ENCODE measurements at places on chromosomes 3 and 15.
A peak's percentile ranks its signal among the peaks of the same experiment; 100 is the strongest.

- DNase-seq = peak; percentile 5
These were observed 490.9 kb upstream of the CFAP20DC start for GRCh38 chr3:59540696-59541095.

- DNase-seq = no peak
These were observed 48.9 kb upstream of the GMNC start for GRCh38 chr3:190911382-190911781.

DNA sequence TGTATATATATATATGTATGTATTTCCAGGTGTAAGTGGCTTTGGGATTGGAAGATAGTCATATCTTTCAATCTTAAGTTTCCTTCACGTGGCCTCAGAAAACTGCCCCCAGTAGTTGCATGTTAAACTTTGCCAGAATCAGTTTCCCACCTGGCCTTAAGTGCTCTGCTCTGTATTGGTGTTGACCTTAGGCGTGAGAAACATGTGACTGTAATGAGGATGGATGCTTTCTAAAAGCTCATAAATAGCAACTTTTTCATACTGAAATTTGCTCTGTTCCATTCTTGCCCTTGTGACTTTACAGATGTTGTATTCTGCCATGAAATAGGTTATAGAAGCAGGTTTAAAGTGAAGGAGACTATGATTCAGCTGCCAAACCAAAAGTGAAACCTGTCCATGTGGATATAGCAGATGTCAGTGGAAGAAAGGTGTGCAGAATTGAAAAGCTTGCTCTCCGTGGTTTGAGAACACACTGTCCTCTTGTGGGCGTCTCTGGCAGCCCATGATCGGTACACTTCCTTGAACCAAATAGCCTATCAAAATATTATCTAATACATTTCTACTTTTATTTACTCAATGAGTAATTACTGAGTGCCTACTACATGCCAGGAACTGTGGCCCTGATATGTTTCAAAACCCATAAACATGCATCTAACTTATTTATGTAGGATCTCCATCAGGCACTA, 15.8 kb downstream of the SCG5 start:
- no peak for DNase-seq

DNA sequence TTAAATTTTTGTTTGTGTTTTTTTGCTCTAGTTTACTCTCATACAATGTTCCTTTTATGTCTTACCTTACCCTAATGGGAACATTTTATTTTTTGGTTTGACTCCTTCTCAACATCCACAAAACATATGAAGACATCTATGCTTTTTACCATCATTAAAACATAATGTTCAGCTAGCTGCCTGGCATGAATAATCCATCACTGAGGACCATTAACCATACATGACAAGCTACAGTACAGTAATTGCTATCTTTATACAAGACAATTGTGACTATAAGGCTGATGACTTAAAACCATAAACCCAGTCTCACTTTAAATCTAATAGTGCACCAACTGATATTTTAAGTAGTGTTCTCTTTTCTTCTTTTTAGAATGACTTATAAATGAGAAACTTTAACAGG, 13.7 kb downstream of the SERPINI1 start:
- no peak for DNase-seq

DNA sequence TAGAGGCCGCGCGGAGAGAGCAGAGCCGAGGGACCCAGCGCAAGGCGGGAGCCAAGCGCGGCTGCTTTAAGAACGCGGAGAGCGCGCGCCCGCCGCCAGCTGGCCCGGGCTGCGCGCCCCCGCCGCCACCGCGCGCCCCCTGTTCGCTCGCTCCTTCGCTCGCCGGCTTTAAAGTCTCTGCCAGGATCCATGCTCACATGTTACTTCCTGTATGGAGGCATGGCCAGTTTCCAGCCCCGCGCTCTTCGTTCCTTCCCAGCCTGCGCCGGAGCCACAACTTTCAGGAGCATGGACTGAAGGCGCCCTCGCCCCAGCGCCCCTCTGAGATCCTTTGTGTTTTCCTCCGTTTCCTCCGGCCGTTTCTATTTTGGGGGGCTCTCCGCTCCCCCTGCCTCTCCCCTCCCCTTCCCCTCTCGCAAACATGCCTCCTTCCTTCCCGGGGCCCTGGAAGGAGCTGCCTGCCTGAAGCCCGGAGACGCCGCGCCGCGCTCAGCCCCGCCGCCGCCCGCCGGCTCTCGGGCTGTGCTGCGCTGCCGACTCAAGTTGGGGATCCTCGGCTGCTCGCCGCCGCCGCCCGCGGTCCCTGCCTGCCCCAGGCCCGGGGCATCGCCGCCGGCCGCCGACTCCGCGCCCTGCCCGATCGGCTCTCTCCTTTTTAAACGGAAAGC, at the start of gene PTPRG:
PTPRG (plus strand) TSS at position 198 of the 668 bp plus-strand sequence. CDS start 717 bp downstream, outside the sequence.
- no peak for DNase-seq

DNA sequence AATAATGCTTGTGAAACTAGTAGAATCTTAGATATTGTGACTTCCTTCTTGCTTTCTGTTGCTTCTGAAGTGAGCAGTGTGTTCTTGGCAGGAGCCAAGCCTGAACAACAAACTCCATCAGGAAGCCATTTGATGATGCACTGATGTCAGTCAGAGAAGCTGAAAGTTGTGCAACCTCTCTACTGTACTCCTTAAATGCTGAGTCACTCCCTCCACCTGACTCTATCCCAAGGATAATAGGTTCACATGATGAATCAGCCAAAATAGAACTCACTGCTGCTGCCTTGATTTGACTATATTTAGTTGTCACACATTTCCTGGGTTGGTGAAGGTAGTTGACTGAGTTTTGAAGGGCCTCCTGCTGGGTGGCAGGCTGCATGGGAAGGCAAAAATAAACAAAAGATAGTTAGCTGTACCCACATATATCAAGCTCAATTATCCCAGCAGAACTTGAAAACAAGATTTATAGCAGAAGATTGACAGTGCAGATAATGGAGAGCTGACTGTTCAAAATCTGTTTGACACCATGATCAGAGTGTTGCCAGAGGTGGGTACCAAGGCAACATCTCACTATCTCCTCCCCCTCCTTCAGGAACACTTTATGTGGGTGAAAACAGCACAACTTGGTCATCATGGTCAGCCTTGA, 328.4 kb upstream of the DPH6 start:
- DNase-seq = no peak

GRCh38 chr3:109154979-109155378, 18.5 kb downstream of the C3orf85 start:
- DNase-seq = no peak

DNA sequence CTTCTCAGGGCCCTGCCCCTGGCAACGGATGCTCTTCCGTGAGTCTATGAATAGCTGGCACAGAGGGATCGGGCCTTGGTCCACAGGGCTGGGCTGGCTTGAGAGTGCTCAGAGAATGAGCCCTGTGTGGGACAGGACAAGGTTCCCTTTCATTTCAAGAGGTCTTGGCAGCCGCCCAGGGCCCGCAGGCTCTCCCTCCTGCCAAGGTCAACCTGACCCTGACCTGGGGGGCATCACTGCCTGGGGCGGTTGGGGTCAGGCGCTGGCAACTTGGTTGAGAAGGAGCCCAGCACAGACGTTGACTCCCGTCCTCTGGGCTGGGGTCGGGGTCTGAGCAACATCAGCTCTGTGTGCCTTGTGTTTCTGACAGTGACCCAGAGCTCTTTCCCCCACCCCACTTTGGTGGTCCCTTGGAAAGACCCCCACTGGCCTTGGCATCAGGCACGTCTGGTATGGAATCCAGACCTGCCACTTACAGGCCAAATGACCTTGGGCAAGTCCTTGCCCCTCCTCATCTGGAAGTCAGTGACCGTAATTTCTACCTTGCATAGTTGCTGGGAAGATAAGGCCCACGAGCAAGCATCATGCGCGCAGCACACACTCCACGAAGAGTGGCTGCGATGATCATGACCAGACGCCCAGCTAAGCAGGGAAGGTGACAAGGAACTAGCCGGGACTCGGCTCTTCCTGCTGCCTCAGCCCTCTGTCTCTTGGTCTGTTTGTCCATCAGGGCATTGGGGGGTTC, 36.4 kb downstream of the EPHB3 start:
- no peak for DNase-seq

GRCh38 chr3:15681668-15682067, 80.1 kb downstream of the BTD start:
- no peak for DNase-seq

DNA sequence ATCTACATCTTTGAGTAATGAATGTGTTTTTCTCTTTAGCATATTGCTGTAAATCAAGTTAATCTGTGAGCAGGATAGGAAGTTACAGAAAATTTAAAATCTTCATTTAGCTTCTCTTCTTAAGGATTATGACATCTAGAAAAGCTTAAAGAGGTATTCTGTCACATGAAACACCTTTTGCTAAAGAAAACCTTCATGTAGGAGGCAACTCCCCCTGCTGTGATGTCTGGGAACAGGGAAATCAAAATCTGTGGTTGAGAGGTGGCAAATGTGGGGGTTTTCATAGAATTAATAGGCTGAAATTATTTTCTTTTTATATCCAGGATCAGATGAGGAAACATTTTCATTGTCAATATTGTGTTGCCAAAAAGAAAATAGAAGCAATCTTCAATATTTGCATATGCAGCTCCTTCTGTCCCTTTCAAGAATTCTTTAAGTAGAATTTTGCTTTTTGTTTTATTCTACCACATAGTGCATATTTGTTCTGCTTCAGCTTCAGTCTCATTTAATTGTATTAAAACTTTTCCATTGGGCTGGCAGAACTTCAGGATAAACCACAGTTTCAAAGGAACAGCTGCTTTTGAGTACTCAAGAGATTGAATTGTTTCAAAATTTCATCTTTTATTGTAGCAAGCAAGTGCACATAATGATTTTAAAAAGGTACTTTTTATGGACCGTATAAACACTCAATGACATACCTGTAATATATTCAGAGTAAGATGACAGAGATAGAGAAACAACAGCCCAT, 128.4 kb downstream of the RAP2B start:
- peak; percentile 66 for DNase-seq

DNA sequence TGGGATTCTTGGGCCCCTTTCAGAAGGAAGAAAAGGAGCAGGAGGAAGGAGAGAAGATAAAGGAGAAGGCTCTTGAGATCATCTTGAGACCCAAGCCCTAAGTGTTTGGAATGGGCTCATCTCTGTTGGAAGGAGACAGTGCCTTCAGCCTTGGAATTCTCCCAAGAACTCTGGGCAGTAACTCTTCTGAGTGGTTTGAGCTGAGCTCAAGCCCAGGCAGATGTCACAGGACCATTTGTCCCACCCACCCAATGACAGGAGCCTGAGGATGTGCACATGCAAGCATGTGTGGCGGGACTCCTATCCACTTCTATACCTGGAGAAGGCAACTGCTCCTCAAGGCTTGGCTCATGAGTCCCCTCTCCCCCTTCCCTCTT, 14.6 kb upstream of the TMEM40 start:
- DNase-seq = no peak

- no peak for DNase-seq
These were observed 121.1 kb downstream of the CBLB start for GRCh38 chr3:105747696-105748095.

GRCh38 chr3:172076212-172076611, 36.8 kb downstream of the FNDC3B start:
- DNase-seq = no peak

GRCh38 chr3:59677747-59678702, 628.2 kb upstream of the CFAP20DC start:
- no peak for DNase-seq

GRCh38 chr15:48577469-48577868, 68.0 kb downstream of the FBN1 start:
- DNase-seq = no peak

- DNase-seq = no peak
These were observed 68.6 kb upstream of the ITGA11 start for GRCh38 chr15:68500363-68501258.

- DNase-seq = no peak
These were observed 206.0 kb downstream of the KLHL25 start for GRCh38 chr15:85588677-85589076.

DNA sequence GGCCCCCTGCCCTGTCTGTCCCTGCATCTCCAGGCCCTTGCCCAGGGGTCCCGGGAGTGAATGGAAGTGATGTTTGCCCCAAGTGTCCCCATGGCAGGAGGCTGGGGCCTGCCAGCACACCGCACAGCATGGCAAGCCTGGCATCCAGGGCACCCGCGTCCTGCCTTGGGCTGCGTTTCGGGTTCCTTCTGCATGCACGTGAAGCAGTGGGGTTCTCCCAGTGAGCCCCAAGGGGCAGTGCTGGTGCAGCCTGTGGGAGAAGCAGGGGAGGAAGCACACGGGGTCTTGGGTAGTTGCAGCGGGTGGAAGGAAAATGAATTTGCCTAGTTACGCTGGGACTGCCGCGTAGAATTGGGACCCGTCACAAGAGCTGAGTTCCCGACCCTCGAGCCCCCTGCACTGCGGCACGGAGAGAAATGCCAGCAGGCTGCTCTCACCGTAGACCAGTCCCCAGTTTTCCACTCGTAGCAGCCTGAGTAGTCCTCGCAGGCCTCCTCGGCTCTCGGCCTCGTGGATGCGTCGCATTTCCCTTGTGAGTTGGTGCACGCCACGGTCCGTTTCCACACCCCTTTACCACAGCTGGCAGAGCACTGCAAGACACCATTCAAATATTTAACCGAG, 259.5 kb upstream of the LYSMD4 start:
- no peak for DNase-seq

DNA sequence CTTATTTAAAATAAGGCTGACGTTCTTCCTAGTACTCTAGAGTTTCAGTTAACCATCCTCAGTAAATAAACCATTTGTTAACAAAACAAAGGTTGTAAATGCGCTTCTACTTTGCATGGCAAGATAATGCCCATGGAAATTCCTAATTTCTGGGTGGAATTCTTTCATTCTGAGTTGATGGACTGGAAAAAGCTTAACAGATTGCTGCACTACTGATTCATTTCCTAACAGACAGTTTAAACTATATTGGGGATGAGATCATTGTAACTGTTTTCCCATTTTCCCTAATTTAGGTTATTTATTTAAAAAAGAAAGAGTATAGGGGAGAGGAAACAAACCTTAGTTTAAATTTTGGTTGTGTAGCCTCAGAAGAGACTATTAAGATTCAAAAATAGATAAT, 342.2 kb downstream of the NLGN1 start:
- no peak for DNase-seq

DNA sequence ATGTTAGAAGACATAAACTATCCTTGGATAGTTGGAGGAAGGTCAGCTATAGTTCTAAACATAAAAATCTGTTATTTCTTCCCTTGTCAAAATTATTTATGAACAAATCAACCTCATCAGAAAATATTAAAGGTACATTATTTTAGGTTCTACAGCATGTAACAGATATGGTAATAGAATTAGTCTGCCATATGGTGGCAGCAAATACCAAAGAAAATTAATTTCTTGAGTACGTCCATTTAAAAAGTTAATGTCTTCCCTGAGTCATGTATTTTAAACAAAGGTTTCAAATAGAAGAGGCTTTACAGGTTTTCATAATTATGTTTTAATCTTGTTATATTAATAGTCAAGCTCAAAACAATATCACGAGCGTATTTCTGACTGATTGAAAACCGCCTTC, 17.9 kb upstream of the ANKRD28 start:
- peak; percentile 56 for DNase-seq

- peak; percentile 50 for DNase-seq
These were observed 3.9 kb downstream of the MAPKAPK3 start for GRCh38 chr3:50620820-50621219.

- no peak for DNase-seq
These were observed 810 bp downstream of the PTPRG start for GRCh38 chr3:61562042-61562720.
